ENCODE measurements at places on chromosomes 1 and 21. TPM values are rescaled to one million over a fixed set of nuclear protein-coding genes. Genes with fewer than 3 reads are reported as not detected.

DNA sequence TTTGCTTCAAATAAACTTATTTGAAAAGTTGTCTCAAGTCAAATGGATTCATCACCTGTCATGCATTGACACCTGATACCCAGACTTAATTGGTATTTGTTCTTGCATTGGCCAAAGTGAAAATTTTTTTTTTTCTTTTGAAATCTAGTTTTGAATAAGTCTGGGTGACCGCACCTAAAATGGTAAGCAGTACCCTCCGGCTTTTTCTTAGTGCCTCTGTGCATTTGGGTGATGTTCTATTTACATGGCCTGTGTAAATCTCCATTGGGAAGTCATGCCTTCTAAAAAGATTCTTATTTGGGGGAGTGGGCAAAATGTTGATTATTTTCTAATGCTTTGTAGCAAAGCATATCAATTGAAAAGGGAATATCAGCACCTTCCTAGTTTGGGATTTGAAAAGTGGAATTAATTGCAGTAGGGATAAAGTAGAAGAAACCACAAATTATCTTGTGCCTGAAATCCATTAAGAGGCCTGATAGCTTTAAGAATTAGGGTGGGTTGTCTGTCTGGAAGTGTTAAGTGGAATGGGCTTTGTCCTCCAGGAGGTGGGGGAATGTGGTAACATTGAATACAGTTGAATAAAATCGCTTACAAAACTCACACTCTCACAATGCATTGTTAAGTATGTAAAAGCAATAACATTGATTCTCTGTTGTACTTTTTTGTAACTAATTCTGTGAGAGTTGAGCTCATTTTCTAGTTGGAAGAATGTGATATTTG, 11.9 kb downstream of the TARDBP start:
- no peak for DNase-seq

GRCh38 chr1:83493633-83494032, 505.3 kb downstream of the TTLL7 start:
- DNase-seq, result no peak

DNA sequence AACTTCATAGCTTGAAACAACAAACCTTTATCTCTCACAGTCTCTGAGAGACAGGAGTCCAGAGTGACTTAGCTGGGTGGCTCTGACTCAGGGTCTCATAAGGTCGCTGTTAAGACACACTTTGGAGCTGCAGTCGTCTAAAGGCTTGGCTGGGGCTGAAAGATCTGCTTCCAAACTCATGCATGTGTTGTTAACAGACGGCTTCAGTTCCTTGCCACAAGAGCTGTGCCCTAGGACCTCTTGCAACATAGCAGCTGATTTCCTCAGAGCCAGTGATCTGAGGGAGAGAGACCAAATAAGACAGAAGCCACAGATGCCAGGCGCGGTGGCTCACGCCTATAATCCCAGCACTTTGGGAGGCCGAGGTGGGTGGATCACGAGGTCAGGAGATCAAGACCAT, 176.8 kb downstream of the DISC1 start:
- no peak for DNase-seq

DNA sequence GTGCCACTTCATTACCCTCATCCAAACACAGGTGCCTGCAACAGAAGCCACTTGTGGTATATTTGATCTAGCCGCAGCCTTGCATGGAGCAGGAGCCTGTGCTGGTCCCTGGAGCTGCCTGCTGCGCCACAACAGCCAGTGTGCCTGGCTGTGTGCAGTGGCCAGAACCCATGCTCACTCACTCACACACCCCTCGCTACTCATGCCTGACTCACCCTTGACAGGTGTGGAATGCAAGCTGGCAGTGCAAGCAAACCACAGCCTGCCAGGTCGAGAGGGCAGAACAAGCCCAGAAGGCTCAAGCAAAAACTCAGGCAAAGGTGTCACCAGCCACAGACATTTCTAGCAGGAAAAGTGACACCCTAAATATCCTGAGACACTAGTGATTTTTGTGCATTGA, 1510.9 kb downstream of the KCNT2 start:
- DNase-seq, result no peak

GRCh38 chr21:42452401-42453223, 43.4 kb downstream of the RSPH1 start:
- DNase-seq, result no peak

- no peak for DNase-seq
Measured at GRCh38 chr1:162361349-162361748, 15.3 kb downstream of the SPATA46 start.

- DNase-seq, result no peak
Measured at GRCh38 chr1:184424945-184425344, 38.1 kb downstream of the C1orf21 start.

DNA sequence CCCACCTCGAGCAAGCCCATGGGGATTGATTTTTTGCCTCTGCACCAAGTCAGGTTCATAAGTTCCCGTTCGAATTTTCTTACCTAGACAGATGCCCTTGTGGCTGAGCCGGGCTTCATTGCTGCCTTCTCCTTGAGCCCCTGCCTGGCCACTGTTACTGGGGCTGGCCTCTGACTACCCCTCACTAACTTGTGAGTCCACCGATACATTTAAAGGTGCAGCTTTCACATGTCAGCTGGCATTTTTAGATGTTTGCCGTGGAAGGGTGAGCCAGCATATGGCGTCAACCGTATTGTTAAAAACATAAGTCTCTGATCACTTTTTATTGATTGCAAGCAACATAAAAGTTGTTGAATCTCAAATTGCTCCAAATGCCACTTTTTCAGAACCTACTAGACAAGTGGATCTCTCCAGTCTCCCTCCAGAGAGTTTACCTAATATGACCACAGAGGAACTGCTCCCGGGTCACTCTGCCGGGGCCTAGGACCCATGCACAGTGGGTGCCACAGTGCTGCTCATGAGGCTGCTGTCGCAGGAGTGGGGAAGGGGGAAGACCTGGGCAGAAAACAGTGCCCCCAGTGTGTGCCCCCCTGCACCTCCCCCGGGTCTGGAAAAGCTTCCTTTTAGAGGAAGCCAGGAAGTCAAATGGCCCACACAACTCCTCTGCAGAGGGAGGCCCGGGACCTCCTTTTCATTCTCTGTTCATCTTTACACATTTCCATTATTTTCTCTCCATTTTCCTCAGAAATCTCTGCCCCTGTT, 18.8 kb downstream of the MX1 start:
- DNase-seq, result no peak

THEM5 gene
- polyA plus RNA-seq, result not detected

UTS2 gene
- not detected for polyA plus RNA-seq

FCGR2B gene
- polyA plus RNA-seq, result 3.5 TPM

KCNJ9 gene
- polyA plus RNA-seq, result 0.08 TPM

TP73 gene
- polyA plus RNA-seq, result 0.11 TPM

IL24 gene
- not detected for polyA plus RNA-seq

HORMAD1 gene
- not detected for polyA plus RNA-seq
